Endodermal cell (in vitro differentiated cells): ENCODE measurements at places on chromosomes 5 and 9. TPM values are rescaled to one million over a fixed set of nuclear protein-coding genes. Genes with fewer than 3 reads are reported as not detected.
A peak's percentile ranks its signal among the peaks of the same experiment; 100 is the strongest.

PCDHB5 gene
- total RNA-seq: 42.8 and 43.5 TPM in 2 replicates

ADAMTS16 gene
- 0.77 to 2.2 TPM (median 1.5 TPM) in 3 replicates for total RNA-seq

FCN2 gene
- total RNA-seq: not detected in 3 replicates

RLN2 gene
- 4.2 to 7.9 TPM (median 6.5 TPM) in 3 replicates for total RNA-seq

ANKRD18B gene
- total RNA-seq: 7.7 to 9.7 TPM (median 9.4 TPM) in 3 replicates

TLR4 gene
- total RNA-seq: 0.07 TPM in 2 replicates

SHOC1 gene
- not detected in 2 replicates for total RNA-seq

HTR1A gene
- not detected in 3 replicates for total RNA-seq

- no peak overlapping the region for H3K4me3 ChIP-seq
- peaks cover 2% of the 10 kb centered on the region for H3K27me3 ChIP-seq
- peaks cover 2% of the 10 kb centered on the region for H3K4me1 ChIP-seq
- no peak overlapping the region for H3K27ac ChIP-seq
Measured at GRCh38 chr5:96439477-96440184, 6.6 kb upstream of the PCSK1 start.

GRCh38 chr9:137000177-137000930 lies 4.0 kb upstream of the CLIC3 start:
- DNase-seq: no peak
- no peaks in the 10 kb centered on the region for H3K27me3 ChIP-seq
- H3K27ac ChIP-seq: no peak overlapping the region
- peaks cover 4% of the 10 kb centered on the region for H3K4me1 ChIP-seq

GRCh38 chr5:85388770-85389169 lies 1004.1 kb upstream of the EDIL3 start:
- H3K27me3 ChIP-seq: no peaks in the 10 kb centered on the region
- no peaks in the 10 kb centered on the region for H3K4me1 ChIP-seq
- H3K36me3 ChIP-seq: no peaks in the 10 kb centered on the region
- no peak overlapping the region for H3K4me3 ChIP-seq
- no peak for DNase-seq
- no peak overlapping the region for H3K27ac ChIP-seq

GRCh38 chr5:179769796-179770195 lies 24.0 kb upstream of the LTC4S start:
- no peak overlapping the region for H3K4me3 ChIP-seq
- no peak for DNase-seq
- H3K36me3 ChIP-seq: peaks cover 73% of the 10 kb centered on the region
- no peak overlapping the region for H3K27ac ChIP-seq
- no peaks in the 10 kb centered on the region for H3K27me3 ChIP-seq

DNA sequence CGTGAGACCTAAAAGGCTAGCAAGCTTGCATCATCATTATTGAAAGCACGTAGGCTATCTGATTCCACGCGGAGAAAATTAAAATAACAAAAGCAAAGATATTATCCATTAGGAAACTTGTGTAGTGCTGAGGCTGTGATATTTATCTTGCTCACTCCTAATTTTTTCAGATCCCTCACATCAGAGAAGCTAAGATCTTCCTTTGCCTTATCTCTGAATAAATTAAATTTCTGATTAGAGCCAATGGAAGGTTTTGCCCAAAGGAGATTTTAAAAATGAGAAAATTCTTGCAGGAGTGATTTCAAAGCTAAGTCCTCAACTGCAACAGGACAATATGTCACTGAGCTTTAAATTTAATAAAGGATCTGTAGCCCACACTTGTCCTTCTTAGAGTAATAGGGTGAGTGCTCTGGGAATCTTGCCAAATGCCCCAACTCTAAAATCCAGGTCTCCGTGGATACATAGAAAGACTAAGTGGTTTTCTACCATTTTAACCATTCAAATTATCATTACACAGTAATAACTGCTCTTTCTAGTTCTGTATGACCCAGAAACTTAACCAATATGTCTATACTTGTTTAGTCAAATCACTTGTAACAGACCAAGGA lies 295.0 kb downstream of the CAAP1 start:
- no peaks in the 10 kb centered on the region for H3K36me3 ChIP-seq
- H3K4me3 ChIP-seq: no peak overlapping the region
- no peak for DNase-seq
- H3K4me1 ChIP-seq: no peaks in the 10 kb centered on the region
- no peaks in the 10 kb centered on the region for H3K27me3 ChIP-seq
- no peak overlapping the region for H3K27ac ChIP-seq

GRCh38 chr9:10804486-10804885 lies 191.7 kb upstream of the PTPRD start:
- no peak for DNase-seq
- no peaks in the 10 kb centered on the region for H3K27me3 ChIP-seq
- peaks cover 3% of the 10 kb centered on the region for H3K4me1 ChIP-seq
- H3K4me3 ChIP-seq: no peak overlapping the region
- no peaks in the 10 kb centered on the region for H3K36me3 ChIP-seq

GRCh38 chr9:120710110-120710981 lies 3.9 kb downstream of the MEGF9 start:
- H3K27ac ChIP-seq: no peak overlapping the region
- H3K27me3 ChIP-seq: peaks cover 17% of the 10 kb centered on the region
- DNase-seq: no peak

DNA sequence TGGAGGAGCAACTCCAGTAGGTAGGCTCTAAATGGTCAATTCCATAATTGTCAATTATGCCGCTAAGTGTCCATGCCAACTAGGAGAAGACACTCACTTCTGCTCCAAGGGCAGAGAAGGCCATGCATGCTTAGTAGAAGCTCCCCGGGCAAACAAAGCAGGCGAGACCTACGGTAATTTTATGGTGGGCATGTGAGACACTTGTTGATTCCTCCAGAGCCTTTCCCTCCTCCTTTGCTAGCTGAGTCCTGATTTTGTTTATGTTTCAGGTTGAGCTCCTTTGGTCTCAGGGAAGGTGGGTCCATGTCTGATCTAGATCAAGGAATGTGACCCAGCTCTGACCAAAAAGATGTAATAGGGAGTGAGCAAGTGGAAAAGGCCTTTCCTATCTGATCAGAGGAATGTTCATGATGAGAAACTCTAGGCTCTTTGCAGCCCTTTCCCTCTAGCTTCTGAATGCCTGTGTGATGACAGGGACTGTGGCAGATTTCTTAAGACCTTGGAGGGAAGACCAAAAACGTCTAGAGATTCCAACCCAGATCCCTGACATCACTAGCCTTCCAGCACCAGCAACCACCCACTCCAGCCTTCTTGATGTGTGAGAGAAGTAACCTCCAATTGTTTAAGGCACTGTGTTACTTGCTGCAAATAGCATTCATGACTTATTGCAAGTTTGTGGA lies 7.7 kb upstream of the CPEB4 start:
- H3K4me3 ChIP-seq: no peak overlapping the region
- DNase-seq: no peak
- H3K27ac ChIP-seq: no peak overlapping the region
- H3K4me1 ChIP-seq: no peaks in the 10 kb centered on the region
- H3K36me3 ChIP-seq: no peaks in the 10 kb centered on the region
- H3K27me3 ChIP-seq: no peaks in the 10 kb centered on the region

GRCh38 chr9:134730011-134730760 lies 88.6 kb downstream of the COL5A1 start:
- DNase-seq: no peak
- H3K4me3 ChIP-seq: no peak overlapping the region
- no peaks in the 10 kb centered on the region for H3K27me3 ChIP-seq
- no peaks in the 10 kb centered on the region for H3K4me1 ChIP-seq
- H3K27ac ChIP-seq: no peak overlapping the region

DNA sequence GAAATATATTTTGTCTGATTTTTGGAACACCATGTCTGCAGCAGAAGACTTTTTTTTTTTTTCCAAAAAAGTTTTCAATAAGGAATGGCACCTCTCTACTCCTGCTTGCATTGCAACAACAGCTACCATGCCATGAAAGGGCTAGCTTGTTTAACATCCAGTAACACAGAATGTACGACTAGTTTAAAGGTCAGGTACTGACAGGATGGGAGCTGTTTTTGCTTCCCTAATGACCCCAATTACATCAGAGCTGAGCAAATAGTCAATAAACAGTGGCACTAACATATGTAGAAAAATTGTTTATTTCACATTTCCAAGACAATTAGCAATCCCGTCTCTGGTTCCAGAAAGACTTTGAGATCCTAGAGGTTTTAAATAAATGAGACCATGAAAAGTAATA lies 693.8 kb downstream of the NR2F1-AS1 start:
- no peak overlapping the region for H3K27ac ChIP-seq
- no peak for DNase-seq
- H3K4me3 ChIP-seq: no peak overlapping the region
- H3K27me3 ChIP-seq: no peaks in the 10 kb centered on the region

GRCh38 chr9:75333624-75334023 lies 245.3 kb downstream of the OSTF1 start:
- H3K27me3 ChIP-seq: no peaks in the 10 kb centered on the region
- no peak overlapping the region for H3K4me3 ChIP-seq
- H3K36me3 ChIP-seq: no peaks in the 10 kb centered on the region
- DNase-seq: no peak

DNA sequence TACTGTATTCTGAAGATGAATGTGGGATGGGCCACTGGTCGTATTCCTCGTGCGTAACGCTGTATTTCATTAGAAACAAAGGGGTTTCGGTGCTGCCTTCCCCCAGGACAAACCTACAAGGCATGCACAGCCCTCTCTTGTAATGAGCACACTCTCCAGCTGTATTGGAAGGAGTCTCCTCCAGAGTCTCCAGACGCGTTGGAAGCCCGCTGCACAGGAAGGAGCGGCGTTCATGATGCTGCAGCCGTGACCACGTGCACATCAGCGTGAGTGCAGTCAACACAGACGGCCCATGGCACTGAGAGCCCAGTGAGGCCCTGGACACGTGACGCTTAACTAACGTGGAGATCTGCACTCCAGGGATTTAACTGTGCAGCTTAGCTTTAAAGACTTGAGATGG lies 209.0 kb upstream of the IRX1 start:
- H3K27me3 ChIP-seq: peaks cover 5% of the 10 kb centered on the region
- H3K4me1 ChIP-seq: no peaks in the 10 kb centered on the region
- H3K36me3 ChIP-seq: no peaks in the 10 kb centered on the region
- H3K27ac ChIP-seq: no peak overlapping the region
- DNase-seq: no peak
- no peak overlapping the region for H3K4me3 ChIP-seq

- H3K36me3 ChIP-seq: no peaks in the 10 kb centered on the region
- peak overlapping the region; percentile 38 for H3K4me3 ChIP-seq
- H3K4me1 ChIP-seq: no peaks in the 10 kb centered on the region
- no peak overlapping the region for H3K27ac ChIP-seq
- no peaks in the 10 kb centered on the region for H3K27me3 ChIP-seq
Measured at GRCh38 chr5:20972419-20972925, 984.5 kb upstream of the CDH18 start.

DNA sequence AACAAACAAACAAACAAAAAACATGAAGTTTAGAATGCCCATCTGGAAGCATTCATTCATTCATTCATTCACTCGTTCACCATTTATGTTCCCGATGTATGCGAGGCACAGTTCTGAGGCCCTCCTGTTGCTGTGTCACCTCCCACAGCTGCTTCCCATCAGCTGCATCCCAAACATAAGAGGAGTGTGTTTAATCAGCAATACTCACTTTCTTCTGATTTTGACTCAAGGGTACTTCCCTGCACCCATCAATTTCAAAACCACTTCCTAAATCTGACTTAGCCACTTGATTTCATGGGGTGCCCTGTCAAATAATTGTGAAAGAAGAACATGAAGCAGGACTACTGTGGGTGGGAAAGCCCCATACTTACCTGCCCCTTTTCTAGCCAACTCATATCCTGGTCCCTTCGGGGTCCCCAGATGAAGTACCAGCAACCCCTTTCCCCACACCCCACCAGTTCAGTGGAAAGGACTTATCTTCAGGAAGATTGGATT lies 128.0 kb upstream of the IL12B start:
- no peak overlapping the region for H3K4me3 ChIP-seq
- H3K27ac ChIP-seq: no peak overlapping the region
- H3K27me3 ChIP-seq: no peaks in the 10 kb centered on the region
- H3K4me1 ChIP-seq: peaks cover under 1% of the 10 kb centered on the region
- peak; percentile 10 for DNase-seq

DNA sequence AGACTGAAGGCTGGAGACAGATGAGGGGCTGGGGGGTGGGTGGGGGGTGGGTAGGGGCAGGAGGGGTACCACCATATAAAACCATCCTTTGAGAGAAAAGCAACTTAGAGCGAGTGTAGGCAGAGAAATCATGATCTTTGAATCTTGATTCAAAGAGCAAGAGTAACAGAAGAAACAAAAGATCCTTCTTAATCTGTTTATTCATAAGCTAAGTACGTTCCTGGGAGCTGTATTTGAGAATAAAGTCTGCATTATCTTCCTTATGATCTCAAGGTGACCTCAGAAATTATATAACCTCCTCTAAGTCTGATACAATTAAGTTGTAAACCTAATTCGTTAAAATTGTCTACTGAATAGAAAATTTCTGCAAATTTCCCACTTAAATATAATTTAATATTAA lies 558.8 kb downstream of the NR2F1-AS1 start:
- DNase-seq: no peak
- no peak overlapping the region for H3K27ac ChIP-seq
- no peaks in the 10 kb centered on the region for H3K4me1 ChIP-seq
- no peaks in the 10 kb centered on the region for H3K36me3 ChIP-seq
- H3K4me3 ChIP-seq: no peak overlapping the region

GRCh38 chr5:41747301-41747700 lies 122.9 kb downstream of the OXCT1 start:
- no peaks in the 10 kb centered on the region for H3K4me1 ChIP-seq
- H3K4me3 ChIP-seq: no peak overlapping the region
- H3K27me3 ChIP-seq: no peaks in the 10 kb centered on the region
- DNase-seq: no peak

- H3K27me3 ChIP-seq: no peaks in the 10 kb centered on the region
- peaks cover 4% of the 10 kb centered on the region for H3K4me1 ChIP-seq
- no peak for DNase-seq
- H3K36me3 ChIP-seq: no peaks in the 10 kb centered on the region
- H3K27ac ChIP-seq: no peak overlapping the region
- no peak overlapping the region for H3K4me3 ChIP-seq
Measured at GRCh38 chr9:20592673-20593072, 29.6 kb downstream of the MLLT3 start.

DNA sequence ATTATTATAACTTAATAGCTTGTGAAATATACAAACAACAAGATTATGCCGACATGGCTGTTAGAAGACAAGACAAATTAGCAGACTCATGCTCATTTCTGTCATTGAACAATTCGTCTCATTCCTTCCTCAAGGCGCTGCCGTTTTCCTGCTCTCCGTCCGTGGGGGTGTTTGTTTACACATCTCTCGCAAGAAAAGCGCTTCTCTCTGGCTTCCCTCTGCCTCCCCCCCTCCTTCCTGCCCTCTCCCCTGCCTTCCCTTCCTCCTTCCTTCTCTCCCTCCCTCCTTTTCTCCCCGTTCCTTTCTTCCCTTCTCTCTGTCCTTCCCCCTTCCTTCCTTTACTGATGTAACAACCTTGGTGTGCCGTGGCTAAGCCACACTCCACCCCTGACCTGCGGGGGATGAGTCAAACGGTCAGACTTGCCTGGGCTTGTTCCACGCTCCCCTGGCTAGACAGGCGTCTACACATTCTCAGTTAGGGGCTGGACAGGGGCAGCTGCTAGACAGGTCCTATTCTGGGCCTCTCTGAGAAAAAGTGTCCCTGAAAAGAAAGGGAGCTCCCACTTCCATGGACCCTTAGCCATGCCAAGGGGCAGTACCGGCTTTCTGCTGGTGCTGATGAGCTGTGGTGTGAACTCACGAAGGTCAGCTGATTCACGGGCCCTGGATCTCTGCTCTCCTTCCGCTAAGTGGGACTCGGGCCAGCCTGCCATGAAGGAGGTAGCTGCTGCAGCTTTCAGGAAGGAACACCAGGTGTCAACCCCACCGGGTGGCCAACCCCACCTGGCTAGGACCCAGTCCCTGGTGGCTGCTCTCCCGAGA lies 32.0 kb upstream of the SPTLC1 start:
- H3K4me1 ChIP-seq: peaks cover 5% of the 10 kb centered on the region
- H3K4me3 ChIP-seq: no peak overlapping the region
- H3K27me3 ChIP-seq: peaks cover 8% of the 10 kb centered on the region
- peak overlapping the region; percentile 54 for H3K27ac ChIP-seq
- DNase-seq: peak; percentile 74
- H3K36me3 ChIP-seq: no peaks in the 10 kb centered on the region

GRCh38 chr5:115360046-115360685 lies 63.7 kb upstream of the CCDC112 start:
- H3K27ac ChIP-seq: no peak overlapping the region
- no peaks in the 10 kb centered on the region for H3K27me3 ChIP-seq
